ENCODE measurements at places on chromosomes 1 and 21.

- DNase-seq: no peak
Observed at GRCh38 chr21:37550157-37550556, 183.6 kb downstream of the DYRK1A start.

DNA sequence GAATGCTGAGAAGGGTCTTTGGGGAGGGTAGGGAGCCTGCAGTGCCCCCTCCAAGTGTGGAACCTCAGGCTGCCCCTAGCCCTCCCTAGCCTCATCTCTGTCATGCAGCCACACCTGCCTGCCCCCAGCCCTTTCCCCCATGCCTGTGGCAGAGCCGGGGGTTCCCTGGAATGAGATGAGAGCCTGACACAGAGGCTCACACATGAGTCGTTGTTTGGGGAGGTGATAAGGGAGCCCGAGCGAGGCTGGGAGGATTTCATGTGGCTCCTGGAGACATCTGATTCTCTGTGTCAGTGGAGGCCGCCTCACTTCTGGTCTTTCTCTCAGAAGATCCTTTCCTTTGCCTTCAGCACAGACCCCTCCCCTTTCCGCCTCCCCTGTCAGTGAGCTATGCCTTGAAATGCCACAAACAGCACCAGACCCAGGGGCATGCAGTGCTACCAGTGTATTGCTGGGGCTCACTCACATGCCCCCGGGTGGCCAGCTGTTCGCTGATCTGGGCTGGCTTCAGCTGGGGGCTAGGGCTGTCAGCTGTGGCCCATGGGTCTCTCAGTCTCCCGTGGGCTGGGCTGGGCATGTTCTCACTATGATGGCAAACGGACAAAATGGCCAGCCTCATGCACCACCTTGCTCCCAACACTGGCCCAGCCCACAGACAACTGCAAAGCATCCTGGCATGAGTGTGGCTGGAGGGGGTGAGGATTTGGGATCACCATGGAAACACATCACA, 102.6 kb downstream of the AJAP1 start:
- DNase-seq: no peak

DNA sequence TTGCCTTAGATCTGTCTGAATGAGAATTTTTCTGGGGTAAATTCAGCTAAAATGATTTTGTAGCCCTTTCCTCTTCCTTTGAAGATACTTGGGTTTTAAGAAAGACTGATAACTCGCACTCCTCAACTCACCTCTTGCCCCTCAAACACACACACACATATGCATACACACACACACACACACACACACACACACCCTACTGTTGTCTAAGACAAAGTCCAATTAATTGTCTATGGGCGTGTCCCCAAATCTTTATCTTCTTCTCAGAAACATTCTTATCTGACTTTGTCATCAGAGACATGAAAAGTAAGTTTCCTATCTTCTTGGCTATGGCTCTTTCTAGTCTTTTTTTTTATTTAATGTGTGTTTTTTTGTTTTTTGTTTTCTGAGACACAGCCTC, 36.1 kb upstream of the SMYD2 start:
- no peak for DNase-seq

DNA sequence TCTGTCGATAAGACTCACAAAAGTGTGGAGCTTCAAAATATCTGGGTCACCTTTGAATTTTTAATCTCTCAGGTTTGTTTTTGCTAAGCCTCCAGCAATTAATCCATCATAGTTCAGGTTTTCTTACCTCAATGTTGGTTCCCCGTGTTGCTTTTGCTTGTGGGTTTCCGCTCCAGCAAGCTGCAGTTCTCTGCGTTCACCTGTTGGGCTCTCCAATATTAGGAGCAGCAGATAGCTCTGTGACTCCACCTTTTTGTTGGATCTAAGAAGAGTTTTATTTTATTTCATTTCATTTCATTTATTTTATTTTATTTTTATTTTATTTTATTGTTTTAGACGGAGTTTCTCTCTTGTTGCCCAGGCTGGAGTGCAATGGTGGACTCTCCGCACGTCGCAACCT, 335.5 kb downstream of the COL11A1 start:
- no peak for DNase-seq

- no peak for DNase-seq
Observed at GRCh38 chr1:48876330-48876785, 99.7 kb upstream of the BEND5 start.

GRCh38 chr1:37047542-37047941, 13.2 kb upstream of the GRIK3 start:
- no peak for DNase-seq

DNA sequence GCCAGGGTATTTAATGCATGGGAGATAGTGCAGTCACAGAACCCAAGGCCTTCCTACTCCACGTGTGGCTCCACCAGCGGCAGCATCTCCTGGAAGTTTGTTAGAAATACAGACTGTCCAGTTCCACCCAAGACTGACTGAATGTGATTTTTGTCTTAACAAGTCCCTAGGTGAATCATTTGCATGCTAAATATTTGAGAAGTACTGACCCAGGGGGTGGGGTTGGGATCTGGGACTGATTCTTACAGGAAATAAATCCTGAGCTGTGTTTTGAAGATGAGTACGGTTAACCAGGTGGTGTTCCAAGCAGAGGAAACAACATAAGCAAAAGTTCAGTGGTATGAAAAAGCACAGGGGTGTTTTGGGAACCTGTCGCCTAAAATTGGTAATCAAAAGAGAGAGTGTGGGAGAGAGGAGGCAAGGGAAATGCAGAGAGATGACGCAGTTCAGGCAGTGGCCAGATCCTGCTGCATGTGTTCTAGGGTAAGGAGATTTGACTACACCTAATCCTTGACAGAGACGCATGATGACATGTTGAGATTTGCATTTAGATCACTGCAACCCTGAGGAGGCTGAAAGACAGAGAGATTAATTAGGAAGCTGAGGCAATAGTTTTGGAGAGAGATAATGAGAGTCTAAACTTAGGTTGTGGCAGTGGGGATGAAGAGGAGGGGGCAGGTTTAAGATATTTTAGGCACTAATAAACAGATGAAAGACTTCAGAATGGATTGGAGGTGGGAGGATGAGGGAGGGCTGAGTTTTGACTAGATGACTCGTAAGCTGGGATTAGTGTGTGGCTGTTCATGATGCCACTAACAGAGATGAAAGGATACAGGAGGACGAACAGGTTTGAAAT, 3.7 kb upstream of the ZNF326 start:
- DNase-seq: no peak

DNA sequence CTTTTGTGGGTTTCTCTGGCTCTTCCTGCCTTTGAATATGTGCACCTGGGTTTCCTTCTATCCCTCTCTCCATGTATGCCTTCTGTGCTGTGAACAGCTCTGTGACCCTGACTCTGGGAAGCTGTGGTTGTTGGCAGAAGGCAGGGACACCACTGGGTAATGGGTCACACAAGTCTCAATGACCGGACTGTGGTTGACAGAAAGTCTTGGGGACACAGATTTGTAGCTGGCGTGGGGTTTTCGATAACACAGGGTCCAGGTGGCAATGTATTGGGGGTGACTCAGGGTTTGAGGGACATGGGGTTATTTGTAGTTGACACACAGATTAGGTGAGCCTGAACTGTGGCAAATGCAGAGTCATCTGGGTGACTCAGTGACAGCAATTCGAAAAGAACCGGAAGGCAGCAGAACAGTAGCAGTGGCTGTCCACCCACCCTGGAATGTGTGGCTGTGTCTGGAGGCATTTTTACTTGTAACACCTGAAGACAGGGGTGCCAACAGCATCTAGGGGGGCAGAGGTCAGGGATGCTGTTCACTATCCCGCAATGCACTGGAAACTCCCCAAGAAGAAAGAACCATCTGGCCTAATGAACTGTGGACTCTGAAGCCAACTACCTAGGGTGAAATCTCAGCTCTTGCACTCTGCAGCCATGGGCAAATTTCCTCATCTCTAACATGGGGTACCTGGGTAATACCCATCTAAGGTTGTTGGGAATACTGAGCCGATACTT, 13.0 kb upstream of the SLC6A9 start:
- DNase-seq: no peak

DNA sequence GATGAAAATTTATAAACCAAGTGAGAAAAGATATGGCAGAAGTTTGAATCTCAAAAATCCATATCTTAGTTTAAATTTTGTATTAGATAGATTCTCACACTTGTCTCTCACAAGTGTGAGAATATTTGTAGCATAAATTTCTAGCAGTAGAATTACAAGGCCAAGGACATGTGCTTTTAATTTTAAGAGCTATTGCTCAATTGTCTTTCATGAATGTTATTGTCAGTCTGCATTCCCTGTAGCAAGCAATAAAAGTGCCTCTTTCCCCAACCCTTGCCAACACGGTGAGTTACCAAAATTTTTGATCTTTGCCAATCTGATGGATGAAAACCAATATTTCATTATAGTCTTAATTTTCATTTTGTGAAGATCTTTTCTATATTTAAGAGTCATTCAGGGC, 64.0 kb downstream of the CTH start:
- DNase-seq: no peak

DNA sequence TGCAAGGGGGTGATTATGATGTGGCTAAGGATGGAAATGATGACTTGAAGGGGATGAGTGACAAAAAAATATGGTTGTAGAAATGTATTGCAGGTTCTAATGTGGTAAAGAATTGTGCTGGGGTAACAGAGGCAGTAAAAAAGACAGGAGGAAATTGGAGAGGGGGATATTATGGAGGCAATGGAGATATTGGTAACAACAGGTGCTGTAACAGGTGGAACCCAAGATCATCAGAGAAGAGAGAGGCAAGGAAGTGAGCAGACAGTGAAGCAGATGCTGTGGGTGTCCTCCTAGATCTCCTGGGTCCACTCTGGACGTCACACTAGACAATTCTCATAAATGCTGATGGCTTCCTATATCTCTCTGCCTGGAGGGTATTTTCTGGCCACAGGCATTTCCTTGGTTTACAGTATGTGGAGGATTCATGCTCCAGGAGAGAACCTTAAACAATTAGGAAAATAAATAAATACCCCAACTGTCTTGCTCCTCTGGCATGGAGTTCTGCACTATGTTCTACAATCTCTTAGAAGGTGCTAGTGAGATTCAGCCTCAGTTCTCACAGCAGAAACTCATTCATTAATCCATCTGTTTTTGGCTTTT, 620.3 kb upstream of the PLXNA2 start:
- DNase-seq: no peak

- no peak for DNase-seq
Observed at GRCh38 chr1:20610970-20611369, 22.1 kb downstream of the CDA start.

GRCh38 chr1:89088572-89088971, 23.6 kb upstream of the GBP1 start:
- DNase-seq: no peak

DNA sequence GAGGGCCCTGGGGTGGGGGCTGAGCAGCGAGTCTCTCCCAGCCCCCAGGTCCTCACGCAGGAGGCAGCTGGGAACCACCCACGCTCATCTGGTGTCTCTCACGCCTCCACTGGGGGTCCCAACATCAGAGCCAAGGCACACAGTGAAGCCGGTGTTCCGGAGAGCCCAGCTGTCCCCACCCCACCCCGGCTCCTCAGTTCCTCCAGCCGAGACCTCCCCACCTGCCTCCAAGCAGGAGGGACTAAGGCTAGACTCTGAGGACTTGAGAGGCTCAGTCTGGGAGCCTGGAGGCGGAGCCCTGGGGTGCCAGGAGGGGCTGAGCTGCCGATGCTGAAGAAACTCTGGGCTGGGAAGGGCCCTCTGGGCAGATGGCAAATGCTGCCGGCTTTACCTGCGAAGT, 1.6 kb upstream of the HPCA start:
- no peak for DNase-seq

DNA sequence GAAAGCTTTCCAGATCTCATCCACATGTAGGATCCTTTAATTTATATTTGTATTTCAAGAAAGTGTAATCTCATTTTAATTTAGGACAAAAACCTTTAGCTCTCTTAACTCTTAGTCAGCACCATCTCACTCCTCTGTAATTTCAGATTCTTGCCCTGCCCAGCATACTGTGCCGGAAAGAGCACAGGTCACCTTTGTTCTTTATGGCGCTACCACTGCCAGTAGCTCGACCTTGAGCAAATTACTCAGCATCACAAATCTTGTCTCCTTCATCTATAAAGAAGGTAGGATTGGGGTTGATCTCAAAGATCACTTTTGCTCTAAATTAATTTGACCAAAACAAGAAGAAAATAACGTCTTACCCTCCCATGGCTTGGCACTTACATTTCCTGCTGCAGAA, 56.1 kb upstream of the ZC3H11B start:
- no peak for DNase-seq

DNA sequence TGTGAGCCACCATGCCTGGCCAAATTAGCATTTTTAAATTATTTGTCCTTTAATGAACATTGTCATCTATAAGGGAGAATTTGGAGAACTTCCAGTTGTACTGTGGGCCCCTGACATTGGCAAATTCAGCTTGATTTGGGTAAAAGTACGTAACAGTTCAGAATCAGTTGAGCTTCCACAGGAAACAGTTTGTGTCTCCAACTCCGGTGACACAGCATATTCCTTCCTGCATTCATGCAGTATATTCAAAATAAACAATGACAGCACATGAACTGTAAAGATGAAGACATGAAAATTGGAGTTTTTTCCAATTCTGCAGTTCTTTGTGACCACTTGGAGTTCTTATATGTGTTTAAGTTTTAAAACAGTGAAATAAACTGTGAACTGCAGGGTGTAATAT, 28.2 kb downstream of the RNF220 start:
- DNase-seq: no peak

GRCh38 chr1:150154143-150154542, 4.4 kb downstream of the PLEKHO1 start:
- no peak for DNase-seq

GRCh38 chr1:94709891-94710581, 110.1 kb upstream of the SLC44A3 start:
- DNase-seq: no peak

- DNase-seq: no peak
Observed at GRCh38 chr21:26195708-26196107, 25.1 kb upstream of the APP start.

DNA sequence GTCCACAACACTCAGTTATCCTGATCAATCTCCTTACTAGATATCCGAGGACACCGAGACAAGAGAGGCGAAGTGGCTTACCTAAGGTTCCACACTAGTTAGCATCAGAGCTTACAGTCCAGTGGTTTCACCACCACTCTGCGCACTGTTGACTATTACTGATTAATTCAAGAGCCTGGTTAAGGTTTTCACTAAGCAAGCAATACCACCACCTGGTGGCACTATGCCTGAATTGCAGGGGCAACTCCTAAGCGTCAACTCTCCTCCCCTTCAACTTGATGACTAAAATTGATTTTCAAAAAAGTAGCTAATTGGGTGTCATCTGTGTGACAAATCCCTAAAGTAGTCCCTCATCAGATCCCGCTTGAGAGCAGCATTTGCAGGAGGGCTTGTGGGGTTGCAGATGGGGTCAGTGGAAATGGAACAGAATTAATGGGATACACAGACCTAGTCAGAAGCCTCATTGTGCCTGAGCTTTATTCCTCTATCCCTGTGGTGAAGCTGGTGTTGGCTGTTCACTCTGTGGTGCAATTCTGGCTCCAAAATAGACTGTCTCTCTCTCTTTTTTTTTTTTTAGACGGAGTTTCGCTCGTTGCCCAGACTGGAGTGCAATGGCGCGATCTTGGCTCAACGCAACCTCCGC, 9.1 kb downstream of the TTC22 start:
- peak; percentile 9 for DNase-seq

All from fibroblast of the conjunctiva (primary cell).